ENCODE measurements at places on chromosomes 3 and 15. TPM values are rescaled to one million over a fixed set of nuclear protein-coding genes. Genes with fewer than 3 reads are reported as not detected.

DNA sequence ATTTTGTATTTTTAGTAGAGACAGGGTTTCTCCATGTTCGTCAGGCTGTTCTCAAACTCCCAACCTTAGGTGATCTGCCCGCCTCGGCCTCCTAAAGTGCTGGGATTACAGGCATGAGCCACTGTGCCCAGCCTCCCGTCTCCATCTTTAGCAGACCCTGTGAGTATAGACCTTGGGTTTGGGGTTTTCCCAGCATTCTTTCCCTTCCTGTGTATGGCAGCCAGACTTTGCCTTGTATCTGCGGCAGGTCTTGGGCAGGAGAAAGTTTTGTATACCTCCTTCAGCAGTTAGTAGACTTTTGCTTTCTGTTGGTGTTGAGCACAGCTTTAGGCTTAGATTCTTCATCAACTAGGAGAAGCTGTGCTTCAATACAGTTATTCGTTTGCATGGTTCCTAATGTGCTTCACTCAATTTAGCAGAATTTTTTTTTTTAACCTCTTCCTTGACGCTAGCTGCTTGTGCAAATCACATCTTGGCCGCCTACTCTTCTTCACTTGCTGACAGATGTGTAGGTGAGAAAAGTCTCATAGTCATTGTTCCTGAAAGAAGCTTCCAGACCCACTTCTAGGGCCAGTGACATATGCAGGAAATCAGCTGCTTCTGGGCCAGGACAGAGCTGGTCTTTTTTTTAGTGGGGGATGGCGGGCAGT, 38.4 kb downstream of the MAP2K1 start:
- H3K4me3 ChIP-seq = no peak overlapping the region
- H3K36me3 ChIP-seq = no peaks in the 10 kb centered on the region
- H3K27ac ChIP-seq = no peak overlapping the region
- peaks cover 17% of the 10 kb centered on the region for H3K4me1 ChIP-seq

DNA sequence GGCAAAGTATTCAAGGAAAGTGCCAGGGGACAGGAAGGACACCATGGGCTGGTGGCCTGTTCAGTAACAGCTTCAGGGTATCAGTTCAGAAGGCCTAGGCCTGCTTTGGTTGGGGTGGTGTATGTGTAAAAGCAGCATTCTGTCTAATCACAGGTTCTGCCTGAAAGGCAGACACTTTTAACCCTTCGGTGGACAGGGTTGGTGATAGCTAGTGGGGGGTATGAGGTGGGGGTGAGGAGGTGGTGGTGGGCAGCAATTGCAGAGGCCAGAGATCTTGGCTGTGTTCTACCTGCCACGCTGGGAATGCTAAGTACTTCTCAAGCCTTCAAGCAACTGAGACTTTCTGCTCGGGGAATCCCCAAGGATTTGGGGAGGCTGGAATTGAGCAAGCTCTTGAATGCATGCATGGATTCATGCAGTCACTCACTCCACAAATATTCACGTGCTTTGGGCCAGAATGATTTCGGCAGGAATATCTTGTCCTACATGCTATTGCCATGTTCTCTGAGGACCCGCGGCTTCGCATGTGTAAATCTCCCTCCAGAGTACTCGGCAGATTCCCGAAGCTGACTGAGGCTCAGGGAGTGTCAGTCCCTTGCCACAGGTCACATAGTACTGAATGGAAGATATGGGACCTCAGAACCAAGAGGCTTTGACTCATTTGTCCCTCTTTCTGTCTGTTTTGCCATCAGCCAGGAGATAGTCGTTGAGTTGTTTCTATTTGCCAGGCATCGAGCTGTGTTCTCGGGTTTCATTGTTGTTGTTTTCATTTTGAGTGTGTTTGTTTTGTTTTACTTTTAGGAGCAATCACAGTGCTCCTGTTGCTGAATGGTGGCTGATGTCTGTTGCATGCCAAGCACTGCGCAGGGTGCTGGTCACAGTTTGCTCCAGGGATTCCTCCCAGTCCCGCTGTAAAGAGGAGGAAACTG, 65.5 kb downstream of the SMAD3 start:
- peaks cover 45% of the 10 kb centered on the region for H3K4me1 ChIP-seq
- H3K27me3 ChIP-seq = no peaks in the 10 kb centered on the region
- peak overlapping the region; percentile 23 for H3K27ac ChIP-seq

GPR62 gene
- not detected for total RNA-seq

DNA sequence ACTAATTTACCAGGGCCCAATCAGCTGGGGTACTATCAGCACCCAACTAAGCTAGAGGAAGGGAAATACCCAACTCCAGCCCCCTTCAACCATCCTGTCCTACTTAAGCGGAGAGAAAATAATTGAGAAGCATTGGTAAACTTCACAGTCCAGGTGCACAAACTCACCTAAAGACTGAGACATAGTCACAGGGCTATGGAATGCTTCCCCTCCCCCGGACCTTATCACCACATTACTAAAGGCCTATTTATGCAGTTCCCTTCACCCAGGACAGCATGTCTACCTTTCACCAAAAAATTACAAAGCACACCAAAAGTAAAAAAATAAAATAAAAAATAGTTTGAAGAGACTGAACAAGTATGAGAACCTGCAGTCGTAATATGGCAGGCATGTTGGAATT, 47.9 kb downstream of the HOMER2 start:
- H3K4me1 ChIP-seq = no peaks in the 10 kb centered on the region
- no peak for DNase-seq
- no peak overlapping the region for H3K27ac ChIP-seq
- H3K4me3 ChIP-seq = no peak overlapping the region
- peaks cover 11% of the 10 kb centered on the region for H3K27me3 ChIP-seq

LYZL4 gene
- not detected for total RNA-seq

DNA sequence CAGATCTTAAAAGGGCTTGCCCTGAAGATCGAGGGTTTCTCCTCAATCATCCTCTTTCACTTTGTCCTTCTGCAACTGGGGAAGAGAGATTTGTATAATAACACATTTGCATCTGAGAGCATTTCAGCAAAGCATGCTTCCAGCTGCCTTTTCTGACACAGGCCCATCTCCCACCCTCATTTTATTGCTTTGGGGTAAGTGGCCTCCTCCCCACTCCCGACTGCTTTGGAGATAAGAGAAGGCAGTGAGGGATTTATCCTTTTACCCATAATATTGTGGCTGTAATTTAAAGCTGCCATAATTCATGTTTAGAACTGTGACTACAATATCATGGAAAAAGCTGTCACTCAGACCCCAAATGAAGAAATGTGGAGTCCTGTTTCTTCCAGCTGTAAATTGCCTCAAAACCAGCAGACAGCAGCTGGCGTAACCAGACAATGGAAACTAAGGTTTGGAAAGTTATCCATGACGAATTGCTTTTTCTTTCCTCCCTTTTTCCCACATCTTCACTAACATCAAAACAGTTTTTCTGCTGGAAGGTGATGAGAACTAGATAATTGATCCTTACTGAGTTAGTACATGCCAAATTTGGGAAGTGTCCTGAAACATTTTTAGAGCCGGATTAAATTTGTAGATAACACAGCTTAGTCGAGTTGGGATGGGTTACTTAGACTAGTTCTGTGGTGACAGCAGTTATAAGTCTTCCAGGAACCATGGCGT, 104.2 kb upstream of the PFN2 start:
- no peak overlapping the region for H3K4me3 ChIP-seq
- peaks cover 12% of the 10 kb centered on the region for H3K27me3 ChIP-seq
- H3K36me3 ChIP-seq = no peaks in the 10 kb centered on the region
- peaks cover 11% of the 10 kb centered on the region for H3K4me1 ChIP-seq
- no peak for DNase-seq

GRCh38 chr15:89512631-89513030, 16.2 kb upstream of the RHCG start:
- peaks cover 22% of the 10 kb centered on the region for H3K4me1 ChIP-seq
- no peak overlapping the region for H3K4me3 ChIP-seq
- H3K36me3 ChIP-seq = no peaks in the 10 kb centered on the region
- H3K27me3 ChIP-seq = no peaks in the 10 kb centered on the region

DNA sequence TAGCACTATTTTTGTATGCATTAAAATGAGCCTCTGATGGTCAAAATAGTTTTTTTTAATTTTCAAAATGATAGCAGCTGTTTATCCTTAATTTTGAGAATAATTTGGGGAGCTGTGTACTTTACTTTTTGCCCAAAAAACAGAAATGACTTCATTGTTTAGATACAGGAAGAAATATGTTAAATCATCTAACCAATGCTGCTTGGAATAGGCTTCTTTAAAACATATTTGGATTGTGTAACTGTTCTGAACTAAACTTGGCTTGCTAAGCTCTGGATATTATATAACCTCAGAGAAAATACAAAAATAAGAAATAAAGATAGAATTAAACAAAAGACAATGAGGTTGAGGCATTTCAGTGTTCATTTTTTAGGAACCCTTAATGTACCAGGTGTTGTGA, 119.3 kb downstream of the SERPINI1 start:
- no peaks in the 10 kb centered on the region for H3K36me3 ChIP-seq
- no peak for DNase-seq
- H3K4me1 ChIP-seq = peaks cover 6% of the 10 kb centered on the region
- no peak overlapping the region for H3K4me3 ChIP-seq
- no peaks in the 10 kb centered on the region for H3K27me3 ChIP-seq
- no peak overlapping the region for H3K27ac ChIP-seq

DNA sequence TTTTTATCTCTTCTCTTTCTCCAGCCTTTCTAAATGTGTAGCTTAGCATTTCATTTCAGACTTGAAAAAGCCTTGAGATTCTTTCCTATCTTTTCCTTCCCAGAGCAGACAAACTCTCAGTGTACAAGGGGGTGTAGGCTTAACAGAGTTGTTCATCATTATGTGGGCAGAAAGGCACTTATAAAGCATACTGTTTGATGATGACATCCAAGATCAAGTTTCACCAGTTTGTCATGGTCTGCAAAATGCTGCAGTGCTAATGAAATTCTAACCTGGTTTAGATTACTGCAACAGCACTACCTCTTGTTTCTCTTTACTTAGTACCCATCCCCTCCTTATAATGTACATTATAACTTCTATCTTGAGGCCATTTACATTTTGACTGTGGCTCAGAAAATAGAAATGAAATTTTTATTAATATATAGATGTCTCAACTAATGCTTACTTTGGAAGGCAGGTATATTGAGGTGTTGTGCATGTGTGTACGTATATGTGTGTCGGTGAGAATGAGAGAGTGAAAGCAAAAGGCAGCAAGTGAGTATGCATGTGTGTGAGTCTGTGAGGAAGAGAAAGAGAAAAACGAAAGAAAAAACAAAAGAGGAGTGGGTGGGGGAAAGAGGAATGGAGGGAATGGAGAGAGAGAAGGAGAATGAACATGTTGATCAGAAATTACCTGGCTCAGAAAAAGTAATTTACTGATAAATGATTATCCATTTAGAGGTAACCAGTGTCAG, 1043.6 kb downstream of the TUSC7 start:
- H3K36me3 ChIP-seq = no peaks in the 10 kb centered on the region
- no peak overlapping the region for H3K4me3 ChIP-seq
- peaks cover 28% of the 10 kb centered on the region for H3K4me1 ChIP-seq
- H3K27me3 ChIP-seq = no peaks in the 10 kb centered on the region
- DNase-seq = no peak
- no peak overlapping the region for H3K27ac ChIP-seq

GRCh38 chr3:178916223-178916622, 155.4 kb downstream of the ZMAT3 start:
- no peak for DNase-seq
- H3K27me3 ChIP-seq = no peaks in the 10 kb centered on the region
- H3K4me1 ChIP-seq = no peaks in the 10 kb centered on the region
- no peak overlapping the region for H3K27ac ChIP-seq
- no peak overlapping the region for H3K4me3 ChIP-seq
- H3K36me3 ChIP-seq = no peaks in the 10 kb centered on the region

DNA sequence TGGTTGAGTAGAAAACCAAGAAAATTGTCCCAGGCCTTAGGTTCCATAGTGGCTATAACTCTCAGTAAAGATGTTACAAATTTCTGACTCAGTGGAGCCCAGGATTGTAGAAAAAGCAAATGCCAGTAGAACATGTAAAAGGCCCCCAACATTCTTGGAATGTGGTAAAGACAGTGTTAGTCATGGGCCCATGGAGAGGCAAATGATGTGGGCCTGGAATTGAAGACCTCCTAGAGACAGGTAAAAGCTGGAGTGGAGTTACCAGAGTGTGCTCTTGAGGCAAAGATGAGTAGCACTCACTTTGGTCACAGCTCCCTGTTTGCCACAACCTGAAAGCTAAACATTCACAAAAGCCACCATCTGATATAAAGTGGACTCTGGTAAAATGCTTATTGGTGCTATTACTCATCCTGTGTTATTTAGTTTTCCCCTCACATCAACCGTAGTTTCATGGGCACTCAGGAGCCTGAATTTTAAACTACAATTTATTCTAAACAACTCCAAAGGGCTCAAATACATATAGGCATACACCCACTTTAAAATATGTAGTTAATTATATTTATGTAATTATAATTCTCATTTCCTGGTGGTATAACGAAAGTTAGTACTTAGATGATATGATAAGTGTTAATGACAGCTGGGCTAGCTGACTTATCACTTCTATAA, 359.6 kb upstream of the NECTIN3 start:
- no peaks in the 10 kb centered on the region for H3K27me3 ChIP-seq
- H3K36me3 ChIP-seq = no peaks in the 10 kb centered on the region
- DNase-seq = no peak
- no peak overlapping the region for H3K27ac ChIP-seq
- H3K4me1 ChIP-seq = no peaks in the 10 kb centered on the region
- H3K4me3 ChIP-seq = no peak overlapping the region

IL16 gene
- 0.72 TPM for total RNA-seq

GRCh38 chr3:149860881-149861280, 47.9 kb downstream of the RNF13 start:
- H3K4me1 ChIP-seq = no peaks in the 10 kb centered on the region
- no peak for DNase-seq
- H3K36me3 ChIP-seq = peaks cover 21% of the 10 kb centered on the region
- H3K27ac ChIP-seq = no peak overlapping the region
- H3K4me3 ChIP-seq = no peak overlapping the region

IGDCC3 gene
- total RNA-seq = not detected

XRN1 gene
- 35.1 TPM for total RNA-seq

- no peaks in the 10 kb centered on the region for H3K36me3 ChIP-seq
- H3K4me1 ChIP-seq = peaks cover 38% of the 10 kb centered on the region
- H3K27ac ChIP-seq = no peak overlapping the region
- H3K4me3 ChIP-seq = no peak overlapping the region
- no peaks in the 10 kb centered on the region for H3K27me3 ChIP-seq
These were observed 59.4 kb downstream of the TMEM44 start for GRCh38 chr3:194573680-194574437.

DNA sequence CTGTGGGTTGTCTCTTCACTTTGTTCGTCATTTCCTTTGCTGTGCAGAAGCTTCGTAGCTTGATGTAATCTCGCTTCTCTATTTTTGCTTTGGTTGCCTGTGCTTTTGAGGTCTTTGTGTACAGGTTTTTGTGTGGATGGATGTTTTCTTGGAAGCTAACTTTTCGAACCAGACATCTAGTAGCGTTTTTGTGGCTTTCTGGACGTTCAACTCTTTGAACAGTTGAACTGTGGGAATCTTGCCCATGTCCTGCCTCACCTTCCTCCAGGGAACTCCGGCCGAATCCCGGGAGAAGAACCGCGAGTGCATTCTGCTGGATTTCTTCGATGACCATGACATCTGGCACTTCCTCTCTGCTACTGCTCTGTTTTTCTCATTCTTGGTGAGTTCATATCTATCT, 70.6 kb downstream of the USF3 start:
- DNase-seq = no peak
- H3K36me3 ChIP-seq = no peaks in the 10 kb centered on the region
- no peaks in the 10 kb centered on the region for H3K27me3 ChIP-seq
- no peak overlapping the region for H3K27ac ChIP-seq
- H3K4me1 ChIP-seq = peaks cover 13% of the 10 kb centered on the region

LSAMP gene
- not detected for total RNA-seq

Measured in MCF 10A (cell line).